ENCODE measurements at places on chromosomes 6 and 20.
A peak's percentile ranks its signal among the peaks of the same experiment; 100 is the strongest.

- no peak for DNase-seq
Measured at GRCh38 chr6:156773935-156774852, 3.0 kb upstream of the ARID1B start.

- DNase-seq = no peak
Measured at GRCh38 chr6:157831424-157832249, 8.6 kb downstream of the SNX9 start.

DNA sequence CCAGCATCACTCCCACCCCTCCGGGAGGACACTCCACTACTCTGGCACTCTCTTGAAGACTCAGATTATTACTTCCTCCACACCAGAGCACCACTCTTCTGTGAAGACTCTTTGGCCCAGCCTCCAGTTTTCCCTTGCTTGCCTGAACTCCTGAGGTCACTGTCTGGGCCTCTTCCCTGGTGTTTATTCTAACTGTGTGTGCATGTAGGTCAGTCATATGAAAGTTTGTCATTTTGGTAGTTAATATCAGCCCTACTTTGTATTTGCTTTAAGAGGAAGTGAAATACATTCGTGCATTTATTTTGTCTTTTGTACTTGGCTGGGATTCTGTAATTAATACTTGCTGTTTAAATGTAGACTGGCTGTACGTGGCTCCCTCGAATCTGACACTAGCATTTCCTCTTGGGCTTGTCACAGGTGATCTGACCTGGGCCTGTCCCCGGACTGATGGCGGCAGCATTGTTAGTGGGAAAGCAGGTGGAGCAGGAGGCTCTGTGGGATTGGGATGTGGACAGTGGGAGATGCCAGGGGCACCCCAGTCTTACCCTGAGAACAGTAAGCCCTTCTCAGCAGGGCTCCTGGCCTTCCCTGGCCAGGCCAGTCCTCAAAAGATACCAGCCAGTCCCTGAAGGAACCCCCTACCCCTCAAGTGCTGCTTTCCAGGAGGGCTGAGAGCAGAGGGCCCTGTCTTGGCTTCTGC, 350.5 kb downstream of the CDC5L start:
- DNase-seq = no peak

DNA sequence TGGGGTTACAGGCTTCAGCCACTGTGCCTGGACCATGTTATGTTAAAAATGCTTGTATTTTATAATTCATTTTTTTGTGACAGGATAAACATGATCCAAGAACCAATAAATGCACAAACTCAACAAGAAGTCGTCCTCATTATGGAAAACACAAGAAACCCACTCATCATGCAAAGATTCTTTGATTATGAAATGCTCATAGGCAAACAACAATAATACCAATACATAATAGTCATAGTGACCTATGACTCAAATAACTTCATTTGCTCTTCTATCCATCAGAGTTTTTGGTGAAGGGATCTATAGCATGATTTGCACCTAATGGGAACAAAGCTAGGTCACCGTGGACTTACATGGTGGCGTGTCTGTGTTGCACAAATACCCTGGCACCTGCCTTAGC, 217.1 kb upstream of the THEMIS start:
- no peak for DNase-seq

- DNase-seq = no peak
Measured at GRCh38 chr20:37260923-37261322, 691 bp downstream of the GHRH start.

DNA sequence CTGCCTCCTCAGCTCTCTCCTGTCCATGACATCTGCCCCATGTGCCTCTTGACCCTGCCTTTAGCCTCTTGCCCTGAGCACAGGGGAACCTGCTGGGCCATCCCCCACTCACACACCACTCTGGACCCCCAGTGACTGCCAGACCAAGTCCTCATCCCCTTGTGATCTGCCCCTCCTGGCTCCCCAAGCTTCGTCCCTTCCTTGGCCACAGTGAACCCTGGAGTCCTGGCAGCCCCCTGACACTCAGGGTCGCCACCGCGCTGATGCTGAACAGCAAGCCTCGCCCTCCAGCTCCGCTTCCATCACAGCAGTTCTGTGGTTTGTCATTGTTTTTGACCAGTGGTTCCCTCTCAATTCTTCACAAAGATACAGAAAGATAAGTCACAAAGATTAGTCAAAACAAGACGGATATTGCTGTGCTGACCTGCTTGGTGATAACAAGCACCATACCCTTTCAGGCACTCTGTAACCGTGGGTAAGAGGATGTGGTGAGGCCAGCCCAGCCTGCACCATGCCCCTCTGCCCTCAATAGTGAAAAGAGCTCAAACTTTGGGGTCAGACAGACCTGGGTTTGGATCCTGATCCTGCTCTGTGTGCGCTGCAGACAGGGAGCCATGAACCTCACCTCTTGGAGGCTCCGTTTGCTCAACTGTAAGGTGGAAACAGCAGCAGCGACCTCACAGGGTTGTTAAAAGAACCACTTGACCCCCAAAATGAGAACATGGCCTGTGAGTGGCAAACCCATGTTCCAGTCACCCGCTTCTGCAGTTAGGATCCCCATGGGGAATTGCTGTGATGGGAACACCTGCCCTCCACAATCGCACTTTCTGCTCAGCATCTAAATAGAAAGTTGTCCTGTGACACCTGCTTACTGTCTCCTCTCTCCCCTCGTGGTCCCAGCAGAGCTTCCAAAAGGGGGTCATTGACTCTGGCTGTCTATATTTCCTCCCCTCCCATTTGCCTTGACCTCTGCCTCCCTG, 114.5 kb downstream of the TOX2 start:
- DNase-seq = no peak

DNA sequence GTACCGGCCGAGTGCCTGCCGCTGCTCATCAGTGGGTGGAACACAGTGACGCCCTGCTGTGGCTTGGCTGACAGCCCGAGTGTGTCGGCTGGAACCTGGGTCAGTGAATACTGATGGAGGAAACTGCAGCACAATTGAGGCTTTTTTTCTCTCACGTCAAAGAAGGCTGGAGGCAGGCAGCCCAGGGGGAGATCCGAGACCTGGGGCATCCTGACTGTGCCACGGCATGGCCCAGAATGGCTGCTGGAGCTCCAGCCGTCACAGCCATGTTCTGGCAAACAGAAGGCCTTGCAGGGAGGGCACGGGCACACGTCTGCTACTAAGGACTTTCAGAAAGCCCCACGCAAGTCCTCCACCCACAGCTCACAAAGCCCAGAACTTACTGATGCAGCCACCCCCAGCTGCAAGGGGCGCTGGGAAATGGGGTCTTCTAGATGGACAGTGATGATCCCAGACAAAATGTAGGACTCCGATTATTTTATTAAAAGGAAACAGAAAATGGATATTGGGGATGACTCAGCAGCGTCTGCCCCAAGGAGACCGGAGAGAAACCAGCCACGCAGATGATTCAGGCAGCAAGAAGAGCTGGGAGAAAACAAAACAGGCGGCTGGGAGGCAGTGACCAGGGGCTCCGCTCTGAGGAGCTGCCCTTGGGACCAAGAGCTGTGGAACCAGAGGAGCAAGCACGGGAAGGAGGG, 140.0 kb downstream of the TAF4 start:
- no peak for DNase-seq

DNA sequence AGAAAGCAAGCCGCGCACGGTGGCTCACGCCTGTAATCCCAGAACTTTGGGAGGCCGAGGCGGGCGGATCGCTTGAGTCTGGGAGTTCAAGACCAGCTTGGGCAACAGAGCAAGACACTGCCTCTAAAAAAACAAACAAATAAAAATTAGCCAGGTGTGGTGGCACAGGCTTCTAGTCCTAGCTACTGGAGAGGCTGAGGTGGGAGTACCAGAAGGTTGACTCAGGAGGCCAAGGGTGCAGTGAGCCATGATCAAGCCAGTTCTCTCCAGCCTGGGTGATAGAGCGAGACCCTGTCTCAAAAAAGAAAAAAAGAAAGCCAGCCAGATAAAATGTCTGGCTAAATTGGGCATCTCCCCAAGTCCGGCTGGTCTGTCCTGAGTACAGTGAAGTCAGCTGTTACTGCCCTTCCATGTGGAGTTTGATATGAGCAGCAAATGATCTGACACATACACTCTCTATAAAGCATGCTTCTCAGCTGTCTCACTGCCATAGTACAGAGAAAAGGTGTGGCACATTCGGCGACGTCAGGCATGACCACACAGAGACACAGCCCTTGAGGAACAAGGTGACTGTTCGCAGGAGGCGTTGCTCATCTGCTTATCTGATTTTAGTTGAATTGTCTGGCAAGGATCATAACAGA, 13.0 kb downstream of the CD83 start:
- no peak for DNase-seq

DNA sequence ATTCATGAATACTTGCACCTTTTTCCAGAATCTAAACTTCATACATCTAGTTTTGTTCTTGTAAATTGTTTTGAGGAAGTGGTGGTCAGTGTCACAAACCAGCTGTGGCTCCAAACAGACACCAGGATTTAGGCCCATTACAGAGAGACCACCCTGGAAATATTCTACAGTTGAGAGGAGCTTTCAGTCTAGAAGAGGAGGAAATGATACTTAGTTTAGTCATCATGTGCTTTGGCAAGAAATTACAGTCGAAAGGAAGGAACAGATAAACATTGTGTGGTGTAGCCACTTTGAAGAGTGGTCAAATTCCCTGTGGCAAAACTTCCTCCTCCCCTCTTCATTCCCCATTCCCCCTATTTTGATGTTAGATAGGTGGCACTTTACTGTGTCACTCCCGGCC, 15.7 kb downstream of the DCBLD1 start:
- DNase-seq = no peak

DNA sequence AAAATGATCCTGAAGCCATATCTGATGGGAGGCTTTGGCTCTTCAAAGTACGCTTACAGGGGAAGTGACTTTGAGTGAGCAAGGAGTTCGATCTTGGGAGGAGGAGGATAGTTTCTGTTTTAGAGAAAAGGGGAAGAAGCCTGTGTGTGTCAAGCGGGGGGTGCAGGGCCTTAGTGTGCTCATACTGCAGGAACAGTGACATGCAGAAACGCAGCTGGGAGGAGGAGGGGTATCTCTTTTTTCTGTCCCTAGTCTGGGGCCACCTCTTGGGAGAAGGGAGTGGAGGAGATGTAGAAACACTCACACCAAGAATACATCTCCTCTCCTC, 19.8 kb downstream of the SIRPD start:
- no peak for DNase-seq

- DNase-seq = no peak
Measured at GRCh38 chr6:148818939-148819575, 72.2 kb downstream of the UST start.

DNA sequence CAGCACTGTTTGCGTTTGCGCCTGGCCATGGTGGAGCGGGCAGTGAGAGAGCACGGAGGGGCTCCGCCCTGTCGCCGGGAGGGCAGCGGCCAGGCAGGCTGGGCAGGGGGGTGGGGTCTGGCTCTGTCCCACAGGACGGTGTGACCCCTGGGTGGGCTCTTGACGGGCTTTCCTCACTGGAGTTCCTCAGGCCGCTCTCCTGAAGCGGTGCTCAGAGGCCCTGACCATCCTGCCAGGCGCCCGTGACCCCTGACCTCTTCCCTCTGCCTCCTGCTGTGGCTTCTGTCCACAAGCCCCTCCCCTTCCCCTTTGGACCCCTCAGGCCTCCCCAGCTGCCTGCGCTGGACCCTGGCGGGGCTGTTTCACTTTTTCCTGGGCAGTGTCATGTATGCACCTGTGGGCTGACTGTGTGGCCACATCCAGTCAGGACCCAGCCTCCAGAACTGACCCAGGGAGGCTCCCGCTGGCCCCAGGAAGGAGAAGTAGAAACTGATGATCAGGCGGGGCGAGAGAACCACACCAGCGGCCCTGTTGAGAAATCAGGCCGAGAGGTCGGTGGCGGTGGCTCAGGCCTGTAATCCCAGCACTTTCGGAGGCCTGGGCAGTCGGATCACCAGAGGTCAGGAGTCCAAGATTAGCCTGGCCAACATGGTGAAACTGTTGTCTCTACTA, 1.2 kb downstream of the OGFR start:
- no peak for DNase-seq

DNA sequence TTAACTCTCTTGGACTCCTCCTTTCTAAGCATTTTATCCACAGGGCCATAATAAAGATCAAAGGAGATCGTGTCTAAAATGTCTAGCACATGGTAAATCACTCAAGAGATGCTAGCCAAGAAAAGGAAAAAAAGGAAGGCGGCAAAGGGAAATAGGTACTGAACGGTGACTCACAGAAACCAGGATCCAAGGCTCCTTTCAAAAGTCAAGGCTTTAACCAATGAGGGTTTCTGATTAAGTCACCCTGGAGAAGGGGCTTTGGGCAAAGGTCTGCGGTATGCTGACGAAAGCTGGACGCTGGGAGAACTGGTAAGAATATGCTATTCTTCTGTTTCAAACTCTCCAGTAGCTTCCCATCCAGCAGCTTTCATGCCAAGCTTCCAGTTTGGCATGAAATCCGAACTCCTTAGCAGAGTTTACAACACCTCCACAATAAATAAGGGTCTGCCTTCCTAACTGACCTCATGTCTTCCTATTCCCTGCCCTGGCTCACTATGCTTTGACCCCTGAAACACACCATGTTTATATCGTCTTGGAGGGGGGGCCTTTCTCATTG, 1.0 kb downstream of the TOMM34 start:
- peak; percentile 41 for DNase-seq

GRCh38 chr20:23159947-23160318, 73.8 kb upstream of the CD93 start:
- DNase-seq = no peak

DNA sequence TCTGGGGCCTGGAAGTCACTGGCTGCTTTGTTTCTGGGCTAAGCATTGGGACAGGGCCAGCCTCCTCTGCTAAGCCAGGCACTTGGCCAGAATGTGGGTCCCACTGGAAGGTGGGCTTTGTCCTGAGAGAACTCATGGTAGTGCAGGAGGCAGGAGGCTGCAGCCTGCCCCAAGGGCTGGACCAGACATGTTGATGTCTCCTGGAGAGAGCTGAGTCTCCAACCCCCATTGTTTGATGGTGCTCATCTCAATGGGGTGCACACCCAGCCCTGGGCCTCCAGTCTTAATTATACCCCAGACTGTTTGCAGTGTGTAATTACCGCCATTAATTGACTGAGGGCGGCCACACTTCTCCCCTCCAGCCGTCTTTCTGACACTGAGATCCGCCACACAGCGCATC, 220.5 kb upstream of the PMEPA1 start:
- DNase-seq = no peak

DNA sequence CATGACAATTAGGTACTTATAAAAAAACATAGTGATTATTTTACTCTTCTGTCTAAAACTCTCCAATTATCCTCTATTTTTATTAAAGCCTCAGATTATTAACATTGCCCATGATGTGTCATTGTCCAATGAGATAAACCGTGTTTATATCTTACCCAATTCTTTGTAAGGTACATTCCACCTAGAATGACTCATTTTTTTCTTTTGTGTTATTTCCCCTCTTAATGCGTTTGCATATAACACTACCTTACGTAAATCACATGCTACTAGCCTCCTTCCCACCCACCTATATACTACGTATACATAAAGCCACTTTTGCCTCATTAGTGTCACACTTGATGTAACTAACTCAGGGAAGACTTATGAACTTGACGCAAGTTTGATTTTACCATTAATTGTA, 336.3 kb upstream of the PTCHD4 start:
- DNase-seq = no peak
